ENCODE measurements at places on chromosomes 4 and X.

DNA sequence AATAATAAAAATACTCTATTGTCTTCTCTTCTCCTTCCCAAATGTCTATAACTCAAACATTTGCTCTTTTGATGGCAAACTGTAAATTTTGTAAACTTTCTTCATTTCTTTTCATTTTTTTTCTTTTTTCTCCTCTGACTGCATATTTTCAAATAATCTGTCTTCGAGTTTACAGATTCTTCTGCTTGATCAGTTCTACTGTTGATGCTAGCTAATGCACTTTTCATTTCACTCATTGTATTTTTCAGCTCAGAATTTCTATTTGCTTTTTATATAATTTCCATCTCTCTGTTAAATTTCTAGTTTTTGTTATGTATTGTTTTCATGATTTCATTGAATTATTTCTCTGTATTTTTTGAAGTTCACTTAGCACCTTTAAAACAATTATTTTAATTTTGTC lies 646.8 kb upstream of the INTU start:
- no peak for DNase-seq

- DNase-seq: no peak
These were observed 681.5 kb upstream of the EPHA5 start for GRCh38 chr4:66351761-66352160.

GRCh38 chr4:144591401-144591800 lies 54.6 kb upstream of the HHIP start:
- DNase-seq: no peak

DNA sequence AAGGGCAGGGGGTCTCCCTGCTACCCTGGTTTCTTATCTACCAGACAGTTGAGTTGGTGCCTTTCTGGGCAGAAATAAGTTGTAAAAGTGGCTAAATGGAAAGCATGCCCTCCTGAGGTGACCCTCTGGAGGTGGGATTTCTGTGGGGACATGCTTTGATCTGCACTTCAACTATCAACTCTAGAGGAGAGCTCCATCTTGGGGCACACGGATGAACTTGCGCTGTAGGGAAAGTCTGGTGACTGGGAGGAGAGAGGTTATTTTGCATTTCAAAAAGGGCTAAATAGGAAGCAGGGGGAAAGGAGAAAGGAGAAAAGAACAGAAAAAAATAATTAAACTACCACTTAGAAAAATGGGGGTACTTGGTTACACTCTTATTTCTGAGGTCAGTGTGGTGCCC lies 12.7 kb upstream of the RHOXF2B start:
- DNase-seq: no peak

Data from K562 (cell line).